Endodermal cell (in vitro differentiated cells): ENCODE measurements at places on chromosomes 1 and 21. TPM values are rescaled to one million over a fixed set of nuclear protein-coding genes. Genes with fewer than 3 reads are reported as not detected.
A peak's percentile ranks its signal among the peaks of the same experiment; 100 is the strongest.

Gene MDM4
- 65.5 and 71.9 TPM in 2 replicates for total RNA-seq

DNA sequence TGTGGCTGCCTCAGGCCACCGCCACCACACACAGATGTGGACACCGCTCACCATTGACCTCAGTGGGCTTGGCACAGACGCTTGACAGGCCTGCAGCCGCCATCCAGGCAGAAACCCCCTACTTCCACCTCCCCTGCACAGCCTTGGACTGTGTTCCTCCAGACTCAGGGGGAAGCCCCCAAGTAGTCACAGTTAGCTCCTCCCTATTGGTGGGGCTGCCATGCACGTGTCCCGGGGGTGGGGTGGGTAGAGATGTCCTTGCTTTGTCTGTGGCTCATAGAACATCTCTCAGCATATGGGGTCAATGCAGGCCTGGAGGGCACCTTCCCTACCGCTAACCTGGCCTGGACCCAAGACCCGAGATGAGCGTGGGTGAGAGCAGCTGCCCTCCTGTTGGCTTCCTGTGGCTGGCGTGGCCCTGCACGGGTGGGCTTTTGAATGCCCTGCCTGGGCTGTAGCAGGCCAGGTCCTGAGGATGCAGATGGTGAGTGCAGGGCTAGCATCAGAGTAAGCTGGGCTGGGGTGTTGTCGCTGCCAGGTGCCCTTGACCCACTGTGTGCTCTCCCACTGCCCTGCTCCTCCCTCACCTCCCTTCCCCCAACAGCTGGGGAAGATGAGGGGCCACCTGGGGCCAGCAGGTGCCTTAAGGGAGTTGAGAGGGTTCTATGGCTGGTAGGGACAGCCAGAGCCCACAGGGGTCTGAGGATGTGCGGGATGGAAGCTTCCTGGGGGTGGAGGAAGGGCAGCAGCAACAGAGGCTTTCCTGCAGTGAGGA lies 6.2 kb downstream of the CROCC start:
- H3K4me1 ChIP-seq: peaks cover 4% of the 10 kb centered on the region
- H3K4me3 ChIP-seq: no peak overlapping the region
- peak overlapping the region; percentile 86 for H3K27ac ChIP-seq
- H3K27me3 ChIP-seq: no peaks in the 10 kb centered on the region

GRCh38 chr1:77014073-77014788 lies 147.0 kb downstream of the ST6GALNAC5 start:
- no peak overlapping the region for H3K27ac ChIP-seq
- H3K27me3 ChIP-seq: no peaks in the 10 kb centered on the region
- H3K36me3 ChIP-seq: no peaks in the 10 kb centered on the region
- peak; percentile 59 for DNase-seq

- H3K36me3 ChIP-seq: no peaks in the 10 kb centered on the region
- DNase-seq: peak; percentile 41
- H3K4me3 ChIP-seq: no peak overlapping the region
- no peaks in the 10 kb centered on the region for H3K4me1 ChIP-seq
Observed at GRCh38 chr1:47676311-47677054, 238.6 kb downstream of the FOXD2 start.

DNA sequence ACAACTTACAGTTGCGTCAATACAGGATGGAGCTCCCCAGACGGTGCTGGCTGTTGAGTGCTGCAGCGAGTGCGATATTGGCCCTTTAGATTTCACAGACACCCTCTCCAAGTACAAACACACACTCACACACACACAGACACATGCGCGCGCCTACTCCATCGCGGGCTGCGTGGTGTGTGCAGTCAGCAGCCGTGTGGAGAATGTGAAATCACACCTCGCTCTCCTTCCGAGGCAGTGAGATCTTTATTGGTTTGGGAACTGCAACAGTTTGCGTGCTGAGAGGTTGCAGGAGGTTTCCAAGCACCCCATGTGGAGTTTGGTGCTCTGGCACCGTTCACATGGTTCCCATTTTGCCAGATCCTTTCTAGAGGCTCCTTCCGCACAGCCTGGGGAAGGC lies 372.2 kb downstream of the RRAGC start:
- no peaks in the 10 kb centered on the region for H3K36me3 ChIP-seq
- H3K4me1 ChIP-seq: no peaks in the 10 kb centered on the region
- DNase-seq: no peak
- H3K27me3 ChIP-seq: peaks cover under 1% of the 10 kb centered on the region
- H3K27ac ChIP-seq: no peak overlapping the region
- H3K4me3 ChIP-seq: no peak overlapping the region

DNA sequence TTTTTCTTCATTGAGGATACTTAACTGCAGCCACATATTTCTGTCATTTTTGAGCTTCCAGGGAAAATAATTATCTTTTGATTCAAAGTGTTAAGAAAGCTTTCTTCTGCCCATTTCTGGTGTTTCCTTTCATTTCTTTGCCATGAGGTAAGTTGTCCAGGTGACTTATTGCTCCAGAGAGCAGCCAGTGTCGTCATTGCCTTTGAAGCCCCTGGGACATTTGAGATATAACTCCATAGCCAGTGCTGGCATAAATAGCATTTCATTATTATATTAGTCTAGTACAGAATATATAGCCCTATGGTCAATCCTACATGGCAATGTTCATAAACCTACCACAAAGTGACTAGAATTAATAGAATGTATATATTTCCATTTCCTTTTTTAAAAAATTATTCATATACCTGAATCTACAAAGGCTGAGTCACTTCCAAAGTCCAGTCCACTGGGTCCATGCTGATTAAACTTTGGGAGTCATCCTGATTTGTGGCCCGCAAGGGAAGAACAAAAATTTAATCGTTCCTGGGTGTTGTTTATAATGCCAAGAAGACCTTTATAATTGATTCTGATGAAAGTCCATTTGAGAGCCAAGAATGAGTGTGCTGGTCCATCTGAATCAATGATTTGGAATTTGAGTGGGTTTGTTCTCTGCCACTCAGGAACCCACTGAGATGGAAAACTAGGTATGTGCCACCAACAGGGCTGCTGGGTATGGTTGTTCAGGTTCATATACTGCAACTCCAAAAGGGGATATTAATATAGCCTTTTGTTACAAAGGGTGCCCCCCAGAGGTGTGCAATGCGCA lies 221.8 kb upstream of the PLXNA2 start:
- H3K27ac ChIP-seq: no peak overlapping the region
- no peak overlapping the region for H3K4me3 ChIP-seq
- DNase-seq: no peak
- H3K36me3 ChIP-seq: no peaks in the 10 kb centered on the region
- H3K27me3 ChIP-seq: no peaks in the 10 kb centered on the region
- H3K4me1 ChIP-seq: peaks cover 11% of the 10 kb centered on the region
